ENCODE measurements at places on chromosomes 6 and 20.

DNA sequence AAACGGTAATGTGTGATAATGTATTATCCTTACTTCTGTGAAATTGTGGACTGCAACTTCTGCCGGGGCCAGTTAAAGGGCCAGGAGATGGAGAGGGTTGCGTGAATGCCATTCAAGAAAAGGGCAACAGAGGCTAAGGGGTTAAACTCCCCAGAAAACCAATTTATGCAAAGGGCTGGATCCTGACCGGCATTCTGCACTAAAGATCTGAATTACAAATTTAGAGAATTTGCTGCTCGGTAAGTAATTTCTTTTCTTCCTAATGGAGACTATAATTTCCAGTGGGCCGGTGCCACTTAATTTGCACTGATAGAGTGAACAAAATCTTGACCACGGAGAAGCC is 130.1 kb downstream of the BCAS1 start:
- DNase-seq = no peak

DNA sequence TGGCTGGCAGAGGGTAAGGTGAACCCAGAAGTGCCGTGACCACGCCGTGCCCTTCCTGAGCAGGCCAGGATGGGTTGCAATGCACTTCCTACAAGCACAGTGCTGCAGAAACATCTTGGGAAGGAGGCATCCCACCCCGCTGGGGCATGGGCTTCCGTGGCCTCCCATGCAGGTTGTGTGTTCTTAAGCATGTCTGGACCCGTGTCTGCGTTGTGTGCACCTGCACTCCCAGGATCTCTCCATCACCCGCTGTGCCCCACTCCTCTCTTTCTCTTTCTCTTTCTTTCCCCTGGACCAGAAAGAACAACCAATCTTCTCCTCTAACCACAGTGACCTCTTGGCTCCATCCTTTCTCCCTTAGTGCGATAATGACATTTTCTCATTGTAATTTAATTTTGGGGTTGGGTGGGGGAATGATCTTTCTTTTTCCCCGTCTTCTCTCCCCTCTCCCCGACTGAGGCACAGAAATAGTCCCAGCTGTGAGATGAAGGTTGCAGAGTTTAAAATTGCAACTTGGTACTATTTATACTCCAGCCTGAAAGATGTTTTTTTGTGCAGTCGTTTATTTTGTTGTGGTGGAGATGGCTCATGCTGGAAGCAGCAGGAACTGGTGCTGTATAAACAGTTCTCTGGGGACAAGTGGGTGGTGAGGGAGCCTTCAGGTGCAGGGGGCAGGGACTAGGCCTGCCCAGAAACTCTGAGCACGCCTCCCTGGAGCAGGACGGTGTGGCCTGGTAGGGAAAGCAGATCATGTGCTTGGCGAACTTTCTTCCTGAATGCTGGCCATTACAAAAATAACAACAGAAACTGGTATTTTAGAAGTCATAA is 20.5 kb downstream of the BCAS4 start:
- DNase-seq = no peak

GRCh38 chr6:167957626-167958025 is 39.8 kb upstream of the KIF25 start:
- no peak for DNase-seq

DNA sequence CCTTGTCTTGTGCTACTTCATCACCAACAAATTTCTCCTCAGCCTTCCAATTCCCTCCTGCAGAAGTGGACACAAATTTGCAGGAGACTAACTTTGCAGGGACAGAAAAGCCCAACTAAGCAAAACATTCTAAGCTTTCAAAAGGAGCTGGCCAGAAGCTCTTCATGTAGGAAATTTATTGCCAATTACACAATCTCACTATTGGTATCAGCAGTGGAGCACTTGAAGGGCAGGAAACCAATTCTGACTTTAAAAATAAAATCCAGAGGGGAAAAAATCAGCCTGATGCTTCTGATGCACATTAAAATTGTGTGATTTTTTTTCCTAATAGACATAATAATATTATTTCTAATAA is 193.3 kb downstream of the LY86 start:
- no peak for DNase-seq

DNA sequence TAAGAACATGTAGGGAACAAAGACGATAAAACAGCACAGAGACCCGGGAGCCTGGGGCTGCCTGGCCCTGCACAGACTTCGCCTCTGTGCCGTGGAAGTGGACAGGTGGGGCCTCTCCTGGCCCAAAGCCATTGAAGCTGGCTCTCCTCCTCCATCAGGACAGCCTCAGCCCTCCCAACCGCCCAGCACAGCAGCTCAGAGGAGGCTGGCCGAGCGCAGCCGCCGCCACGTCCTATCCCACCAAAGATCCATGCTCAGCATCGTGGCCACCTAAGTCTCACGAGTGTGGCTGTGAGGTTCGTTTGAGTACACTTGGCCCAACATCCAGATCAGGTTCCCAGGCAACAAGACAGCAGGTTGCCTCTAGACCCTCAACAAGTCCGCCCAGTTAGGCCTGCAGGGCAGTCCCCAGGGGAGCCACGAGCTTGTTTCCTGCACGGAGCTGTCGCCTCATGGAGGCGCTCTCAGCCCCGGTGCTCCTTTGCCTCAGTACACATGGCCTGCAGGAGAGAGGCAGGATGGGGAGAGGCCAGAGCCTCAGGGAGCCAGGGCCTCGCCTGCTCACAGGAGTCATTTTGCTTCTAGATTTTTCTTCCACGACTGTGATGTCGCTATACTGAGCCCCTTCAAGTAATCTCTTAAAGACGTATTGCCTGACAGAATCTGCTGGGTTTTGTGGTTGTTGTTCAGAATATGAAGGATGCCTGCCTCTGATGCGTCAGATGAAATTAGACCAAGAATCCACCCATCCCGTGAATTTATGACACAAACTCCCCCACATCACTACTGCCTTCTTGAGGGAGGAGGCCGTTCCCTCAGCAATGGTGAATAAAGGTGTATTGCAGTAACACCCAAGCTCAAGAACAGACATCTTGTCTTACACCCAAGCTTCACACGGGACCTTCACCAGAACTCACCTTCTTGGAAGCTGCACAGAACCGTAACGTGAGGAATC is 102.7 kb downstream of the RNASET2 start:
- DNase-seq = no peak

DNA sequence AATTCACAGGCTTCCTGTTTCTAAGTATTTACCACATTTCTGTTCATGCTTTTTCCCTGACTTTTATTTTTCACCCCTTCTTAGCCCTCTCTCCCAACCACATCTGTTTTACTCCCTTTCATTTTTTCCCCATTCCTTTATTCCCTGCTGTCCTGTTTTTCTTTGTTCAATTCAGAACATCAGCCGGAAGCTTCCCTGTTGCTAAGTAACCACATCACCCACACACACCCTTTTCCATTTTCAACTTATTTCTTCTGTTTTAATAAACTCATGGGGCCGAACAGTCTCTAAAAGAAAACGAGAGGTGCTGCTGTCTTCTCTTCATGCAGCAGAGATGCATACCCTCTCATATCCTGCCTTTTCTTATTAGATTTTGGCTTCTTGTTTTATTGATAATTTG is 53.5 kb upstream of the CEP85L start:
- DNase-seq = no peak

DNA sequence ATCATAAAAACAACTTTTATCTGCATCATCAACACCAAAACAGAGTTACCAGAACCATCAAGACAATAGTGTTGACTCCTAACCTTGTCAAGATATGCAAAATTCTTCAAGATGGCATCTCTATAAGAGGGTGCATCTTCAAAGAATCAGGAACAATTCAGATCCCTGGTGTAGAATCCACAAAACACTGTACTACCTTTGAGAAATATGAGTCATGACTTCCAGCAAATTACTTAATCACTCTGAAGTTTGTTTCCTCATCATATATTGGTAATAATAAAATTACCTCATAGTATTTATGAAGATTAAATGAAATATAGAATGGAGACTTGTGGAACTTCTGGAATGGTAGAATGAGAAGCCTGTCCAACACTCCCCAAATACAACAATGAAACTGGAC is 221.3 kb upstream of the SUPT3H start:
- no peak for DNase-seq

GRCh38 chr6:13184547-13184946 is 143.8 kb downstream of the TBC1D7 start:
- no peak for DNase-seq

- DNase-seq = no peak
Measured at GRCh38 chr6:94510877-94511276, 1066.5 kb upstream of the MANEA start.

DNA sequence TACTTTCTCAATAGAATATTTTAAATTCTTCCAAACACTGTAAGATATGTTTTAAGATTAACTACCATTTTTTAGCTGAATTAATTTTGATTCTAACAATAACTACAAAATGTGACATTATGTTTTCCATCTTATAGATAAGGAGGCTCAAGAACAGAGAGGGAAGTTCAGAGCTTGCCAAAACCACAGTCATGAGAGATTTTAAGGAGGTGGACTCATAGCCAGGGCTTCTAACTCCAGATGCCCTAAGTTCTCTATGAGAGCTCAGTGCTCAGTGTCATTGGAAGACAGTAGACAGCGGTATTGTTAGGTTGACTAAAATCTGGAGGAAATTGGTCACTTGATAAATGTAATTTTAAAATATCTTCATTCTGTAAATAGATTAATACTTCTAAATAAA is 144.2 kb downstream of the PACRG start:
- DNase-seq = no peak

GRCh38 chr6:23073821-23074220 is 504.5 kb downstream of the HDGFL1 start:
- no peak for DNase-seq

GRCh38 chr20:34916774-34917354 is 38.7 kb downstream of the GSS start:
- DNase-seq = no peak

DNA sequence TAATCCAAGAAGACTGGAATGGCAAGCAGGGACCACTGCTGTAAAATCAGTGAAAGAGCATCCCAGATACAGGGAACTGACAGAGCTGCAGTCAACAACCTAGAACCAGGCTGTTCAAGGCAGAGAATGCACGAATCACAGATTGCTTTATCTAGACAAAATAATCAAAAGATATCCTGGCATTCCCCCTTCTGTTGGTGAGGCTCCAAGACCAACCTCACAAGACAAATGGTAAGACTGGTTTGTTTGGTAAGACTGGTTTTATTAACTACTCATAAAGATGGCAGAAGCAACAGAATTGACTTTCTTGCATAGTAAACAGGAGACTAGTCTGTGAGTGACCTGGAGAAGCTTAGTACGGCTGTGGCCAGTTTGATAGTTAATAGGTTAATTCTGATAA is 88.8 kb upstream of the AHI1 start:
- DNase-seq = no peak

GRCh38 chr20:13877793-13878192 is 93.0 kb downstream of the NDUFAF5 start:
- DNase-seq = no peak

- DNase-seq = no peak
Measured at GRCh38 chr6:168179702-168180382, 100.8 kb upstream of the FRMD1 start.

DNA sequence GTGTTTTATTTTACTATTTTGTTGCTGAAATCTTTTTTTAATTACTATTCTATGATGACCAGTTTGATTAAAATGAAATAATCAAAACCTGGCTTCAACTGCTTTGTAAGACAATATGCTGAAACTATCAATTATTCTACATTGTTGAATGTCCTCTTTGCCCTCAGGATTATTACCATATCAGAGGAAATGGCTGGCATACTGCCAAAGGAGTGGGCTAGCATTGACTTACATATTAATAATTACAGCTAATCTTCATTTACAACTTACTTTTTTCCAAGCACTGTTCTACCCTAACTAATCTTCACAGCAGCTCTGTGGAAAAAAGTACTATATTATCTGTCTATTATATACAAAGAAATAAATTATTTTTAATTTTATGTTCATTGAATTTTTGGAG is 560.5 kb downstream of the BCKDHB start:
- DNase-seq = no peak

DNA sequence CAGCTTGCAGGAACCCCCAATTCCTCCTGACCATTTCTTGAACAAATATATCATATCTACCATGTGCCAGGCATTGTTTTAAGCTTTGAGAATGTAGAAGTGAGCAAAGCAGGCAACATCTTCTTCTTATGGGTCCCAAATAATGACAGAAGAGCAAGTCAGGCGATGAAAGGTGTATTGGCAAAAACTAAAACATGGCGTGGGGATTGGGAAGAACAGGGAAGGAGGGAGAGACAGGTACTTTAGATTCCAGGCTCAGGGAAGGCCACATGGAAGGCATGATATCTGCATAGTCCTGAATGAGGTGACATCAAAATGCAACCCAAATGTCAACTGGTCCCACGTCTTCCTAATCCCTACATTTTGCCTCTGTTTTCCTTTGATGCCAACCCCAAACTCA is 187.1 kb downstream of the ZNF217 start:
- DNase-seq = no peak

DNA sequence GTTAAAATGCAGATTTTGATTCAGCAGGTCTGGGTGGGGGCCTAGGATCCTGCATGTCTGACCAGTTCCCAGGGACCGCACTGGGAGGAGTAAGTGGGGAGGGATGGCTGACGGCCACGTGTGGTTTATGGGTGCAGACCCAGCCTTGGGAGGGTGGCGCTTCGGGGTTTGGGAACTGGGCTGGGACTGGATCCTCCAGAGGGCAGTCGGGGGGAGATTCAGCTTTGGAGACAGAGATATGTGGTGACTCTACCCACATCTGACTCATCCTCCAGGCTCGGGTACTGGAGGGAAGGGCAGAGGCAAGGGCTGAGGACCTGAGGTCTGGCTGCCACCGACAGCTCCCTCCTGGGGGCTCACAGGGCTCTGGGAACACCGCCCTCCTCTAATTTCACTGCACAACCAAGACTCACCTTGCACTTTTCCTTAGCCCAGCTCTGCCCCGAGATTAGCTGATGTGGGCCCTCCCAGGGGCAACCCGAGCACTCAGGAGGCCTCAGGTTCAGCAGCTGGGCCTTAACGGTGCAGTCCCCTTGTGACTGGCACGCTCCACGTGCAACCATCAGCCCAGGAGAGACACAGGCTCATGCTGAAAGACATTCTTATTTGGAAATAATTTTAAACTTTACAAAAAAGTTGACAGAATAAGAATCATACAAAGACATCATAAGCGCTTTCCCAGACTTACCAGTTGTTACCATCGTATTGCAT is 172.8 kb upstream of the PMEPA1 start:
- DNase-seq = no peak
